ENCODE measurements at places on chromosomes 13 and 19.
A peak's percentile ranks its signal among the peaks of the same experiment; 100 is the strongest.

- DNase-seq = no peak
These were observed 60.8 kb downstream of the C13orf42 start for GRCh38 chr13:51050021-51050830.

GRCh38 chr13:109884462-109884861 lies 98.1 kb upstream of the IRS2 start:
- DNase-seq = no peak

DNA sequence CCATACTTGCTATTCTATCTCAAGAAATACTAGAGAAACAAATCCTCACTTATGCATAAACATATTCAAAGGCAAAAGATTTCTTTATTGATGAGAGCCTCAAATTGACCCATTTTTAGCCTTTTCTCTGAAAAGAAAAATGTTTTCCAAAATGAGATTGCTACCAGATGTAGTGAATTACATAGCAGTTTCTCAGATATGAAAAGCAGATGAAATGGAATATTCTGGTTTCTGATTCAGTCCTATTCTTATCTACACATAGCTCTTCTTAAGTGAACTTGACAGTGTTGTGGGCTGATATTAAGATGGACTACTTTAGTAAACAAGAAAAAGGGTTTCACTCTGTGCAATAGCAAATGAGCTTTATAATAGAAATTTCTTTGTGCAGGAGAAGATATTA lies 183.5 kb downstream of the DNAJC15 start:
- DNase-seq = no peak

DNA sequence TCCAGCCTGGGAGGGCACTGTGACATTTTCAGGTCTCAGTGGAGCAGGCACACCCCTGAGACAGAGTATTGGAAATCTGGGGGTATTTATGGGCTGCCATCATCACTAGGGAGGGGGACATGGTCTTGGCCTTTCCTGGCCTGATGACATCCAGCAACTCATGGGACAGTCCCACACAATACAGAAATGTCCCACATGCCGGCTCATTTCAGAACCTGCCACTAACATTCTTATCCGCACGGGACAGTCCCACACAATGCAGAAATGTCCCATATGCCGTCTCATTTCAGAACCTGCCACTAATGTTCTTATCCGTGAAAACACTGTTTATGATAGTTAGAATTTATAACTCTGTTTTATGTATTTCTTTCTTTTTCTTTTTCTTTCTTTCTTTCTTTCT lies 9.8 kb downstream of the SLC8A2 start:
- DNase-seq = no peak

DNA sequence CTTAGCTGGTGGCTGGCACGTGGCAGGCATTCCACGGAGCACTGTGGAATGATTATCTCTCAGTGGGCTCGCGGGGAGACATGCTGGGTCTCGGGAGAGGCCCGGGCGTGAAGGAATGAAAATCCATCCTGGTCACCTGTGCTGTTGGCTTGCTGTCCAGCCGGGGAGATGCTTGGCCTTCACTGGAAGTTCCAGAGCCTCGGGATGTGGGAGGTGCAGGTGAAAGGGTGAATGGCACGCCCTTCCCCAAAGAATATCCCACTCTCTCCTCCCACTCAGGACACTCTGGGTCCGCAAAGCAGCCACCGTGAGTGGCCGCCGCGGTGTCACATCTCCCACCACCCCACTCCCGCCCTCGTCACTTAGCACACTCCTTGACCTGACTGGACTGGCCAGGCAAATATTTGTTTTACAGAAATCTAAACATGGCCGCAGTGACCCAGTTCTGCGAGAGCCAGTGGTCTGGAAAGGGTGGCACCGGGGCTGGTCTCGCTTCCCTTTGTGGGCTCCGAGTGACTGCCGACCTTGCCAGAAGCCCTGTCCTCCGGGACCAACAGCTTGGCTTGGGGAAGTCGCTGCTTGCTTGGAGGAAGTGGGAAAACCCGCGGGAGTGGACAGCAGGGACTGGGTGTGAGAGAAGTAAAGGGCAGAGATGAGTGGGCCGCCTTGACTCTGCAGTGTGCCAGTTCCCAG lies 8.0 kb downstream of the DPP9 start:
- no peak for DNase-seq

DNA sequence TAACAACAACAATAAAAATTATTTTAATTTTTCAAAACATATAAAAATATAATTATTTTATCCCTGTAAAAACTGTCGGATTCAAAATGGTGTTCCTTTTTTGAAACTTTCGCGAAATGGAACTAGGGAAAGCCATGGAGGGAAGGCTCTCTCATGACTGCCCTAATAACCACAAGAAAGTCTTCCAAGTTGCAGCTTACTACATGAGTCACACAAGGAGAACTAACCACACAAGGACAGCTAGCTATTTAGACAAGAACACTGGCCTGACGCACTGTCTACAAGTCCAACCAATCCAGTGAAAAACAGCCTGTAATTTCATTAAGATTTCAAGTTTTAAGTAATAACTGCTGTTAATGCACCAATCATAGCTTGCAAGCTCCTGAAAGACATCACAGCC lies 319.2 kb upstream of the PCDH9 start:
- no peak for DNase-seq

DNA sequence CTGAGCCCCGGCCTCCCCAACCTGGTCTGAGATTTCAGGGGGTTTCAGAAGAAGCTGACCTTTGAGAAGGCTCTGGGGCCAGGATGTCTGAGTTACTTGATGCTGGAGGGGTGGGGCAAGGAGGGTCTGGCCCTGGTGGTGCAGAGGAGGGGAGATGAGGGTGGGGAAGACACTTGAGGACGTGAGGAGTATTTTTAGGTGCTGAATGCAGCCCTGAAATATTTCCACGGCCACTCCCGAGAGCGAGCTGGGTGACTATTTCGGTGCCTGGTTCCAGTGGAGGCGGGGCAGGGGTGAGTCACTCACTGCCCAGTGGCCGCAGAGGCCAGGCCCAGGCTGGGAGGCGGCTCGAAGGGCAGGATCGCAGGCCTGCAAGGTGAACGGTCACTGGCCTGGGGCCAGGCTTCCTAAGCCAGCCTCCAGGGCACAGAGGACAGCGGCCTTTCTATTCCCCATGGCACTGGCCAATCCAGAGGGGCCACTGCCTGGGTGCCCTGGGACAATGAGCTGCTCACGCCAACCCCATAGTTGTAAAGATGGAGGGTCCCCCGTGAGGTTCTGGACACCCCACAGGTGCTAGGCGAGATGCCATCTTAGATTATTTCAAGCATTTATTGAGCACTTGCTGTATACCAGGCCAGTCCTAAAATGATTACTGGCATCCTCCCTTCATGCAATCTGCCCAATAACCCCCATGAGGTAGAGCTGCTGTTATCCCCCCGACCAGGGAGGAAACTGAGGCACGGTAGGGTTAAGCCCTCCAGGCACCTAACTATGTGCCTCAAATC lies 19.7 kb upstream of the JUND start:
- DNase-seq = peak; percentile 25

- DNase-seq = no peak
These were observed 647.1 kb upstream of the SLITRK6 start for GRCh38 chr13:86446311-86446710.

DNA sequence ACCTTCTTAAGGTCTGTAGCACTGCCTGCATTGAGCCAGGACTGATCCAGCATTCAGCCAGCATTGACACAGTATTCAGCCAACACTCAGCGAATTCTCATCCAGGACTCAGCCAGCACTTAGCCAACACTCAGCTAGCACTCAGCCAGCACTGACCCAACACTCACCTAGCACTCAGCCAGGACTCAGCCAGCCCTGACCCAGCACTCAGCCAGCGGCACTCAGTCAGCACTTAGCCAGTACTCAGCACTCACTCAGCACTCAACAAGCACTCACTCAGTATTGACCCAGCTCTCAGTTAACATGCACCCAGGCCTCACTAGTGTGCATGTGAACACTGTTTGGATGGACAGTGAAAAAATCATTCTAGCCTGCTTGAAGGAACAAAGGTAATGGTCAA lies 55.0 kb downstream of the TSHZ3 start:
- DNase-seq = no peak

DNA sequence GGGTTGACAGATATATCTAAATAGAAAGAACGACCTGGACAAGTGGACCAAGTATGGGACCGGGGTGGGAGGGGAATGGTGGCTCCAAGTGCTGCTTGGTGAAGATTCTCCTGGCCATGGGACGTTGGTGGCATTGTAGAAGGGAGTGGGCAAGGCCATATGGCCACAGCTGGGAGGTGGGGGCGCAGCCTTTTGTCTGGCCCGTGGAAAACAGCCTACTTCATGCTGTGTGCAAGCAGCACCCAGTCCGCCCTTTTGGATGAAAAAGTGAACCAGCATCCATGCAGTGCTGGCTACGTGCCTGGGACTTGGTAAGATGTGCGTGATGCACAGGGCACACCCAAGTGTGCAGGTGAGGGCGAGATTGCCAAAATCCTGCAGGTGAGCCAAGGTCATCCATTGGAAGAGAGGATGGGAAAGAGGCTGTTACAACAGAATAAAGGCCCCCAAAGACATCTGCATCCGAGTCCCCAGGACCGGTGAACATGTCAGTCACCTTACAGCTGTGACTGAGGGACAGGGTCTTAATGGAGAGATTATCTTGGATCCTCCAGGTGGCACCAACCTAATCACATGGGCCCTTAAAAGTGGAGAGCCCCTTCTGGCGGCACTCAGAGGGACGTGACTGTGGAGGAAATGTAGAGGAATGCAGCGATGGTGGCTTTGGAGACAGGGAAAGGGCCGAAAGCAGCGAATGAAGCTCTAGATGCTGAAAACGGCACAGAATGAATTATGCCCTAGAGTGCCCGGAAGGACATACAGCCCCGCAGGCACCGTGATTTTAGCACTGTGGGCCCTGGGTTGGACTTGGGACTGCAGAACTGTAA lies 40.8 kb downstream of the TEX29 start:
- no peak for DNase-seq

GRCh38 chr13:113291129-113291528 lies 5.9 kb upstream of the LAMP1 start:
- DNase-seq = no peak

- no peak for DNase-seq
These were observed 242.6 kb upstream of the EDNRB start for GRCh38 chr13:78161266-78161665.

GRCh38 chr13:70541451-70541850 lies 433.2 kb upstream of the KLHL1 start:
- no peak for DNase-seq

DNA sequence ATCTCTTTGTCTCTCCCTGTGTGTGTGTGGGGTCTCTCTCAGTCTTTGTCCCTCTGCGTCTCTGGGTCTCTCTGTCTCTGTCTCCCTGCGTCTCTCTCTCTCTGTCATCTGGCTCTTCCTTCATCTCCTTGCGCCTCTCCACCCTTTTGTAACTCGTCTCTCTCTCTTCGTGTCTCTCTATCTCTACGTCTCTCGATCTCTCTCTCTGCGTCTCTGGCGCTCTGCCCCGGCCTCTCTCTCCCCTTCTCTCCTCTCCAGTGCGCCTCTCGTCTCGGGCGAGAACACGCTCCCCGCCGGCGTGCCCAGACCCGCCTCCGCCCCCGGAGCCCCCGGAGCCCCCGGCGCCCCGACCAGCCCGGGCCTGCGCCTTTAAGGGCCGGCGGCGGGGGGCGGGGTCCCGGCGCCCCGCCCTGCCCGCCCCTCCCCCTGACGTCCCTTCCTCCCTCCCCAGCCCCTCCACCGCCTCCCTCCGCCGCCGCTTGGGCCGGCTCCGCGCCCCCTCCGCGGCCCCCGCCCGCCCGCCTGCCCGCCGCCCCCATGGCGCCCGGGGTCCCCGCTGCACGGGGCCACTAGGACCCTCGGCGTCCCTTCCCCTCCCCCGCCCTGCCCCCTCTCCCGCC lies at the start of gene MARK4:
TSS of gene MARK4 (plus strand) at position 440 of the 620 bp plus-strand sequence. CDS start 318 bp downstream, outside the sequence.
- no peak for DNase-seq

DNA sequence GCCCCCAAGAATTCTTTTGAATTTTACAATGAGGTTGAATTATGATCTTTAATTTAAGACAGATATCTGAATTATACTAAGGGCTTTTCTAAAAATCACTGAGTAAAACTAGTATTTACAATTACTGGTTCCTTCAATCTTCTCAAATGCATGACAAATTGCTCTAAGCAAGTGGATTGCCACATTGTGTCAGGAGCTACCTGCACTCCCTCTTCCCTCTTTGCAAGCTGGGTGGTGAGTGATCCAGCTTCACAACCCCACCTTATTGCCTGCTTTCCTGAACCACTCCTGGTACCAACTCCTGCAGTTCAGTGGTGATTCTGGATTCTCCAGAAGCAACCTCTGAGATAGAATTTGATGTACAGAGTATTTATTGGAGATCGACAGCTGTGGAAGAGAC lies 49.9 kb upstream of the SERP2 start:
- no peak for DNase-seq

DNA sequence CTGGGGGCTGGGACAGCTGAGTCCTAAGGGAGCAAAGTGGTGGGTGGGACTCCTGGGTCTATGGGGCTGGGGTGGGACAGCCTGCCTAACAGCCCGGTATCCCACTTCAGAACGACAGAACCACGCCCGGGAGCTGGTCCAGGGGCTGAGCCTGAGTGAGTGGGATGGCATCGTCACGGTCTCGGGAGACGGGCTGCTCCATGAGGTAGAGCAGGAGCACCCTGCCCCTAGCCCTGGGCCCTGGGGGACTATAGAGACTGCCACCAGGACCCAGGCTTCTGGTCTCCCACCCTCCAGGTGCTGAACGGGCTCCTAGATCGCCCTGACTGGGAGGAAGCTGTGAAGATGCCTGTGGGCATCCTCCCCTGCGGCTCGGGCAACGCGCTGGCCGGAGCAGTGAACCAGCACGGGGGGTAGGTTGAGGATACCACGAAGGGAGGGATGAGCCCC lies 8.6 kb downstream of the SPHK2 start:
- no peak for DNase-seq

DNA sequence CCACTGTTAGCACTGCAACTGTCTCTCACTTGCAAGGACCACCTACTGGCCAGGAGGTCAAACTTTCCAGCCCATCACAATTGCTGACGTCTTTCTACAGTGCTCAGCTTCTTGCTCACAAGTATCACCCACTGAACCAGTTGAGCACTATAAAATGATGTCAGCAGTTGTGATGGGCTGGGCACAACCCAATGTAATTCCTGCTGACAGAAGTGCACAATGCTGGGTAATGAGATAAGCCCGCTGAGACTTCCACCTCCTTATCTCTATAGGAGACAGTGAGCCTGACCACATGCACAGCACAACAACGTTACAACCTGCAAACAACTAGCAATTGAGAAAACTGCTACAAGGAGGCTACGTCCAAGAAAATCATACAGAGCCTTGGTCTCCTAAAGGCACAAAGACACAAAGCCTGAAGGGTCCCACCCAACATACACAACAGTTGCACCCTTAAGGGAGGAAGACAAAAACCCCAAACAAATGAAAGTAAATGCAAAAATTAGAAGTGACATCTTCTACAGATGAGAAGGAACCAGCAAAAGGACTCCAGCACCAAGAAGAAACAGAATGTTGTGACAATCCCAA lies 273.2 kb downstream of the LIG4 start:
- no peak for DNase-seq

DNA sequence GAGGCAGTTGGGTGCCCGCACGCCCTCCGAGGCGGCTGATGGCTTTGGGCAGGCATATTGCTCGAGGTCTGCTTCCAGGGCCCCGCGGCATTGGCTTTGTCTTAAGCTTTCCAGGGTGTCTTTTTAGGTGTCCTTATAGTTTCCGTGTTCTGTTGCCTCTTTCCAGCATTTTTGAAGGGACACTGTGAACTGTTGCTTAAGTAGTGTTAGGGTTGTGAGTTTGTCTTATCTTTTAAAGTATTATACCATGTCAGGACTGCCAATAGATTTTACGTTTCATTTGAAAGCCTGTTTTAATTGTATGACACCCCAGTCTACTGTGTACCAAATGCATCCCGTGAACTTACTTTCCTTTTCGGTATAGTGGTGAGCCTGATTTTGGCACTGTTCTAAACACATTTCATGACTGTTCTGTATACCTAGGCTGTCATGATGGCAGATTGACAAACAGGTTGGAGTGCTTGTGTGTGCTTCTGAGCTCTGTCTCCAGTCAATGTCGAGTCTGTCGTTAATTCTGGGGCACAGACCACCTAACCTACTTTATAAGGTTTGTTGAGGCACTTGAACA lies 656 bp downstream of the PCCA start:
- DNase-seq = no peak

Data from GOT3 (cell line).